ENCODE measurements at places on chromosomes 6 and 20.

GRCh38 chr6:118810420-118811027 lies 83.4 kb upstream of the ASF1A start:
- no peak for DNase-seq

- no peak for DNase-seq
These were observed 11.7 kb downstream of the TOMM34 start for GRCh38 chr20:44948513-44948912.

- peak; percentile 69 for DNase-seq
These were observed 3.1 kb upstream of the CABLES2 start for GRCh38 chr20:62409931-62410745.

DNA sequence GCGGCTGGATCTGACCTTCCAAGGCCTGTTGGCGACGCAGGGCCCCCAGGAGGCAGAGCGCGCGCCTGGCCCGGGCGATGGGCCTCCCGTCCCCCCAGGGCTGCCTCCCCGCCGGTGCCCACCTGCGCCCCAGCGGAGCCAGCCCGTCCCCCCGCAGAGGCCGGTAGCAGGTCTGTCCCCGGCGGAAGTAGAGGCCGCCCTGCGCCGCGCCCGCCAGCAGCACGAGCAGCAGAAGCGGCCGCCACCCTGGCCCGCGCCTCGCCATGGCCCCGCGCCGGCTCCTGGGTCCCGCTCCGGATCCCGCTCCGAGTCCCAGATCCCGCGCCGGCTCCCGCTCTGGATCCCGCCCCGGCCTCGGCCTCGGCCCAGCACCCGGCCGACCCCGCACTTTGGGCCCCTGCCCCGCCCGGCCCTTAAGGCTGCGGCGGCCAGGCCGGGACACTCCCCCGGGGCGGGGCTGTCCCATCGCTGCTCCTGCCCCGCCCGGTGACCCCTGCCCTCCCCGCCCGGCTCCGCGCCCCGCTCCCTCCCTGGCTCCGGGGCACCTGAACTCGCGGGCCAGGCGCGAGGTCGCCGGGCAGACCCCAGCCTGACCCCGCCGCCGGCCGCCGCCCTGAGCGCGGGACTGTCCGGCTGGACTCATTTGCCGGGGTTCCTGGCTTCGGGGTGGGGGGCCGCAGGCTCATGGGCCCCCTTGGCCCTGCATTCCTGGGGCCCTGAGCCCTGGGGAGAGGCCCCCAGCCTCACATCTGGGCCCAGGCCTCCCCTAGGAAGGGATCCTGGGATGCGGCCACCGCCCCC lies at the start of gene CTSZ:
Gene CTSZ, minus strand, starts transcription at position 391 of the 801 bp plus-strand sequence. Its CDS starts 126 bp downstream, at position 265.
- peak; percentile 69 for DNase-seq

DNA sequence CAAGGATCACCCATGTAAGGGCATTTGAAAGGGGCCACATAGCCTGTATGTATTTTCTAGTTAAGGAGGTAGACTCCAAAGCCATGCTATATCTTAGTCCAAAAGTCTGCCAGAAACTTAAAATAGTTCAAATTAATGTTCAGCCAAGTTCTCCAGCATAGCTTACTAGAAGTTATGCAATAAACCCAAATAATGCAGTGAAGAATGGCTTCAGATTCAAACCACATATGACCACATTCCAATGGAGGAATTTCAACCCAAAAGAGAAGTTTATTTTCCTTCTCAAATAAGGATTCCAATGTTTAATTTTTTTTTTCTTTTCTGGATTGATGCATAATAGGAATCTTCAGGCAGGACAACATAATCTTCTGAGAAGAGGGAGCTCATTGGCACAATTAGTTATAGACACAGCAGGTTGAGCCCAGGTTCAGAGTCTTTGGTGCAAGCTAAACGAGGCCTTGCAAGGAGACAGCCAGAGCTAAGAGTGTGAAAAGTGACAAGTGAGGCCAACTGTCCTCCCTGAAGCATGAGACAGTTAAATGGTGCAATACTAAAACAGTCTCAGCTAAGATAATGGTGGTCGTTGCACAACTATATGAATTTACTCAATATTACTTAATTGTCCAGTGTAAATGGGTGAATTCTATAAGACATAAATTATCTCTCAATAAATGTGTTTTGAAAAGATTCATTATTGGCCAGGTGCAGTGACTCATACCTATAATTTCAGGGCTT lies 598.8 kb upstream of the CDH4 start:
- no peak for DNase-seq

DNA sequence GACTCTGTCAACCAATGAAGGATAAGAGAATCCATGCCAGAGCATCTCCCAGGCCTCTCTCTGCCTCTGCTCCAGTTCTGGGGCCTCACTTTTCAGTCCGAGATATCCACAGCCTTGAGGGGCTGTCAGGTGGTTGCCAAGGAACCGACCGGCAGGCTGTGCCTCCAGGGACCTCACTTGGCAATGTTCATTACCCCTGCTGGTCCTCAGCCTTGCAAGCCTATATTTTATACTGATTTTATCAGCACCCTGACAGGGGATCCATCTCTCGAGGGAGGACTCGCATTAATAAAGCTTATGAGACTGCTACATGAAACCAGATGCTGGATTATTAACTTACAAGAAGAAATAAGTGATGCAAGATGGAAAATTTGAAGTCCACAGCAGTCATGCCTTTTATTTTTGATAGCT lies 39.9 kb downstream of the TMC2 start:
- DNase-seq, result no peak

GRCh38 chr6:19655744-19656143 lies 181.4 kb upstream of the ID4 start:
- DNase-seq, result no peak

- no peak for DNase-seq
These were observed 486.5 kb downstream of the RFPL4B start for GRCh38 chr6:112833581-112834131.

DNA sequence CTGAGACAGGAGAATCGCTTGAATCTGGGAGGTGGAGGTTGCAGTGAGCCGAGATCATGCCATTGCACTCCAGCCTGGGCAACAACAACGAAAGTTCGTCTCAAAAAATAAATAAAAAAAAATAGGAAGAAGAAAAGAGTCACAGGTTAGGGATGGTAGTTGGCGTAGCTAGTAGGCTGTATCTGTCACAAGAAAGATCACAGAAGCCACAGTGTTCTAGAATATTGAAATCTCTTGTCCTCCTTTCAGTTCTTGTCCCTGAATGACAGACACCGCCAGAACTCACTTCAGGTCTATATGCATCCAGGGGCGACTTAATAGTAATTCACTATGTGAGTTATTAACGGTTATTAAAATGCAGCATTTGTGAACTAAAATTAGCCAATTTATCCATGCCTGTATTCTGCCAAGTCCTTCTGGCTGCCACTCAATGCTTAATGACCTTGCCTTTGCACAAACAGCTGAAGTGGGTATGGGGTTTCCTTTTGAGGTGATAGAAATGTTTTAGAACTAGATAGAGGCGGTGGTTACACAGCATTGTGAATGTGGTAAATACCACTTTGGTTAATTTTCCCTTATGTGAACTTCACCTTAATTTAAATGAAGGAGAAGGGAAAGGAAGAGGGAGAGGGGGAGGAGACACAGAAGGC lies 41.3 kb upstream of the ZMYND8 start:
- DNase-seq, result no peak

DNA sequence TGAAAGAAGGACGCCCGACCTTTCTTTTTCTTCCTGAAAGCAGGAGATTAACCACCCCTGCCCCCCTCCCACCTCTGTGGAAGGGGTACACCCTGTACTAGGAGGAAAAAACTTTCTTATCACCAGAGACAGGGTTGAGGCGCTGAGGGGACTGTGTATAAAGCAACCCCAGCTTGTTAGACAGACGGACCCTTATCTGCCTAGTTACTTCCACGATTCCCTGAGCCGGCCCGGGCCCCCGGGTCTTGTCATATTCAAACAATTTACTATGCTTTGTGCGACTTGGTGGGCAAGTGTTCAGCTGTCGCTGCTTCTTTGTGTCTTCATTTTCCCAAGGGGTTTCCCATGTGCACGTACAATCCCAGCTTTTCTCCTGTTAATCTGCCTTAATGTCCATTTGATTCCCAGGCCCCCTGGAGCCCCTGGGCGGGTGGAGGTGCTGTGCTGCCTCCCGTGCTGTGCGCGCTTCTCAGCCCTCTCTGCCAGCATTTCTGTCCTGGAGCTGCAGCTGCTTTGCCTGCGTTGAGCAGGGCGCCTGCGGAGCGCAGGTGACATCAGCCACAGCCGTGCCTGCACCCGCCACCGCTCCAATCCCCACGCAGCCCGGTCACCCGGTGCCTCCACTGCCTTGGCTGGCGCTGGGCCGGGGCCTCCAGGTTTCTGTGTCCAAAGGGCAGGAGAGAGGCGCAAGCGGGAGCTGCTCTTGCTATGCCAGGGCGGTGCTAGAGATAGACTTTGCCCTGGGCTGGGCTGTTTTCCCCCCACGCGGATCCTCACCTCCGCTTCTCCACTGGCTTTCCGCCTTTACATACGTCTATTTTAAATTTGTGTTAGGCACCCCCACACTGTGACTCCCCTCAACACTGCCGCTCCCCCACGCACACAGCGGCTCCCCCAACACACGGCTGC lies 96.2 kb downstream of the TTLL2 start:
- no peak for DNase-seq

DNA sequence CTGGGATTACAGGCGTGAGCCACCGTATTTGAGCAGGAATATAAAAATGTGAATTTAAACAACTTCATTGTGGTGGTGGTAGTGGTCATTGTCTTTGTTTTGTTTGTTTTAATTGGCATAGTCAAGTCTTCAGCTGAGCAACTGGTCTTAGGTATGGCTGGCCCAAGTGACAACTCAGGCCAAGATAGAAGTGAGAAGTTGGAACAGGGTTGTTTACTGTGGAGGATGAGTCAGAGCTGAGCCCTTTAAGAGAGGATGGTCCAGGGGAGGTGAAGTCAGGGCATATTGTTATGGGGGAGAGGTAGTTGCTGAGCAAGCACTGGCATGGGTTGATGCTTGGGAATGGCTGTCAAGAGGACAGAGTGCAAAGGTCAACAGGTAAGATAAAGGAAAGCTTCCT lies 308.2 kb downstream of the FARS2 start:
- DNase-seq, result no peak

GRCh38 chr20:62067547-62068260 lies 2.0 kb upstream of the TAF4 start:
- no peak for DNase-seq

- no peak for DNase-seq
These were observed 27.1 kb downstream of the TBPL1 start for GRCh38 chr6:133980168-133980567.

DNA sequence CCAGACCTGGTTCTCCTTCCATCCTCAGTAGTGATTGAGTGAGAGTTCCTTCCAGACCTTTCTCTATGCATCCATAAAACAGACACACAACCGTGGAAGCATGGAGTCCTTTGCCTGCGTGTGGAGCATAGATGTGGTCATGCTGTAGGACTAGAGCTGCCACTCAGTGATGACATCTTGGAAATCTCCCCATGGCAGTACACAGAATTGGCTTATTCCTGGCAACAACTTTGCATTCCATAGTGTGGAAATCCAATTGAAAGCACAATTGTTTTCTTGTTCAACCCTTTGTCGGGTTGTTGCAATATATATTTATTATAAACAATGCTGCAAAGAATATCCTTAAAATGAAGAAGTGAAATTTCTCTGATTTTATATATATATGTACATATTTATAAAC lies 547.8 kb downstream of the CDH26 start:
- no peak for DNase-seq

- DNase-seq, result no peak
These were observed 1.2 kb downstream of the WTAP start for GRCh38 chr6:159728531-159728964.

DNA sequence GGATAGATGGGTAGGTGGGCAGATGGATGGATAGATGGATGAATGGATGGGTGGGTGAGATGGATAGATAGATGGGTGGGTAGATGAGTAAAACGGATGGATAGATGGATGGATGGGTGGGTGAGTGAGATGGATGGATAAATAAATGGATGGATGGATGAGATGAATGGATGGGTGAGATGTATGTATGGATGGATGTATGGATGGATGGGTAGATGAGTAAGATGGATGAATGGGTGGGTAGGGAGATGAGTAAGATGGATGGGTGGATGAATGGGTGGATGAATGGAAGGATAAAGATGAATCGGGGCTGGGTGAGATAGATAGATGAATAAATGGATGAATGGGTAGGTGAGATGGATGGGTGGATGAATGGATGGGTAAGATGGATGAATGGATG lies 210.1 kb downstream of the TFAP2C start:
- DNase-seq, result no peak

GRCh38 chr20:4837760-4838159 lies 116.1 kb downstream of the PRND start:
- no peak for DNase-seq

DNA sequence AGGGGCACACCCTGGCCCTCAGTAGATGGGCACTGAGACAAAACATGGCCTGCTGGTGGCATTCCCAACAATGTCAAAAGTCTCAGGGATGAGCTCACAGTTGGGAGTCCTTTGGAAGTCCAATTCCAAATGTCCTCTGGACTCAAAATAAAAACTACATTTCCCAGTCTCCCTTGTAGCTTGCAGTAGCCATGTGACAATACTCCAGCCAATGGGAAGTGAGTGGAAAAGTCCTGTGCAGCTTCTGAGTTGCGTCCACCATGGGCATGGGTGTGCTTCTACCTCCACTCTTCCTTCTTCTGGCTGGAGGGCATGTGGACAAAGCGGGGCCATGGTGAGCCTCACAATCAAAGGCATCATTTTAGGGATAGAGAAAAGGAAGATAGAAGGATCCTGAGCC lies 5.8 kb upstream of the ADAM33 start:
- no peak for DNase-seq

GRCh38 chr6:159617444-159617843 lies 75.6 kb downstream of the SOD2 start:
- no peak for DNase-seq

DNA sequence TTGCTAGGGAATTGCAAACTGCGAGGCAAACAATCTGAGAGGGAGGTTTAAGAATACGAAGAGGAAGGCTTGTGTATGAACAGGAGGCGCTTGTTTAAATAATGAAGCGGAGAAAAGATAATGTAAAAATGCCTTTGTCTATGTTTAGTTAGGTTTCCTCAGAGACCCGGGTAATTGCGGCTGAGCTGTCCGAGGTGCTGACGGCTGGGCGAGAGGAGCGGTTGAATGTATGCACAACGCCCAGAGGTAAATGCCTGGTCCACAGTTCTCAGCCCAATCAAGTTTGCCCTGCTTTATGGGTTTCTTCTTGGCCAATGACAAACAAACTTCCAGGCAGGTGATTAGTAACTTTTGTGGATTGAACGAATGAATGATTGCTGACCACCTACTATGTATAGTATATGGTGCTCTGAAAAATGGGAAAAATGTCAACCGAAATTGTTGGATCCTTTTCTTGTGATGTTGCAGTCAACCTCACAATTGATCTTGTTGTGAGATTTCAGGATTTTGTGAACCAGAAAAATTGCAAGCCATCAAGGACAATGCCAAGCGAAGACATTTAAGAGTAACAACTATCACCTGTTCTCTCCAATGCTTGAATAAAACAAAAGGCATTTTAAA lies 38.3 kb upstream of the SLC32A1 start:
- DNase-seq, result no peak
